Astrocyte of the hippocampus (primary cell): ENCODE measurements at places on chromosomes 16 and 17.

GRCh38 chr17:14133104-14133503 is 63.8 kb downstream of the COX10 start:
- DNase-seq = no peak

DNA sequence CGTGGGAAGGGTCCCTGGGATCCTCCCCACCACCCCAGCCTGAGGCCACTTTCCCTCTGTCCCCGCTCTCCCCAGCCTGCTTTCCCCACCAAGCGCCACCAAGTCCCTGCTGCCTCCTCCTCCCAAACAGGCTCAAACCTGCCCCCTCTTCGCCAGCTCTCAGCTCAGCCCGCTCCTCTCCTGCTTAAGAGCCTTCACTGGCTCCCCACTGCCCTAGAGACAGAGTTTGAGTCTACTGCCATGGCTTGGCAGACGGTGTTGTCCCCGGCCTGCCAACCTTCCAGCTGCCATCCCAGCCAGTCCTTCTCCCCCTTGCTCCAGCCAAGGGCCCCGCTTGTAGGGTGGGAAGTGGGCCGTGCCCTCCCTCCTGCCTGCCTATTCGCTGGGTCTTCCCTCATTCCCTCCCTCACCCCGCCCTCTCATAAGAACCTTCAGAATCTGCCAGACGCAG is 11.1 kb downstream of the IL4R start:
- DNase-seq = no peak

DNA sequence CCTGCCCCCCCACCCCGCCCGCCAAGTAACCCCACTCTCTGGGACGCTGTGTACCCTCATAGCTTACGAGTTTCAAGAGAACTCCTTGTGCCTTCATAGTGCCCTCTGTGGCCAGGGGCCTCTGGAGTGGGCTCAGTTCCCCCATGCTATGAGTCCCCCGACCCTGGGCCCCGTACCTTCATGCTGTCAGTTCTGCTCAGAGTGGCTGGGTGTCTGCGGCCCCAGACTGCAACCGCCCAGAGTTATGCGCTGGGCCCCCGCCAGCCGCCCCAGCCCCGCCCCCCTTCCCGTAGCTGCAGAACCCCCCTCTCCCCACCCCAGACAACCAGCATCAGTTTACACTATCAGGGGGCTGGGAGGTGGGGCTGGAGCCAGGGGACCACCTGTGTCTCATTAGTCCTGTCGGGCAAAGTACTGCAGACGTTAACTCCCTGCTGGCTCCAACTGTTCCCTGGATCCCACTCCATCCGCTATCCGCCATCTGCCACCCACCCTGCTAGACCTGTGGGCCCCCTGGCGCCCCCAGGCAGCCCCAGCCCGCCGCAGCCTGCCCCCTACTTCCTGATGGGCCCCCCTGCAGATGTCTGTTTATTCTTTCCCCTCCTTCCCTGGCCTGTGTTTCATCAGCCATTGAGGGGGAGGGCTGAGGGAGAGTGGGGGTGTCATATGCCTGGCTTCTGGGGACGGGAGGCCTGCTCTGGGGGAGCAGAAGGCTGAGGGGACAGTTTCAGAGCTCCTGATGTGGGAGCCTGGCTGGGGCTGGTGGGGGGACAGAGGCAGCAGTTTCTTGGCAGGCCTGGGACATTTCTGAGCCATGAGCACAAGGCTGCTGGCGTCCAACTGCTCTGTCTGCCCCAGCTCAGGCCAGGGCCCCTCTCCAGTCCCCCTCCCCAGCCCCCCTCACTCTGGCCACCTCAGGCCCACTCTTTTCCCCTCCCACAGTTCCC is at the start of gene MFAP4:
Gene MFAP4 (minus strand): TSS at position 217 of the 947 bp plus-strand sequence. CDS start 35 bp downstream, at position 182.
- DNase-seq = peak; percentile 92

DNA sequence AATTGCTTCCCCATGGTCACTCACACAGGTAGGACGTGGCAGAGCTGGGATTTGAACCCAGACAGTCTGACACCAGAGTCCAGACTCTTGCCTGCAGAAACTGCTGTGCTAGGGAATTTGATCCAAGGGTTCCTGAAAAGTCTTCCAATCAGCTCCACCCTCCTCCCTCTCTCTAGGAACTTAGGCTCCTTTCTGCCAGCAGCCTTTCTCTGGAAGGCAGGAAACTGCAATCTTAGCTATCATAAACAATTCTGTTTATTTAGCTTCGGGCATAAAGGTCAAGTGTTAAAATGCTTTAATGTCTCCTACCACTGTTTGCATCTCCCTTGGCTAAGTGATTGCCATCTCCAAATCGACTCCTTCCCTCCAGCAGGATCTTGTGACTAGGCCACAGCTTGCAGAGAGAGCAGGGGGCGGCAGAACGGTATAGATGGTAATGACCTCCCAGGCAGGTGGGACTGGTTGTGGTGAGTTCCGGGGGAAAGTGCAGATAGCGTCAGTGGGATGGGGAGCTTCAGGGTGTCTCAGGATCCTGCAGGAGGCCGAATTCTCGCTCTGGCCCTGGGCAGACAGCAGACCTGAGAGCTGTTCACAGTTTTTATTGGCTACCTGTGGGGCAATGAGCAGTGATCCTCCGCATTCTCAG is 882.4 kb upstream of the EEF2KMT start:
- no peak for DNase-seq

DNA sequence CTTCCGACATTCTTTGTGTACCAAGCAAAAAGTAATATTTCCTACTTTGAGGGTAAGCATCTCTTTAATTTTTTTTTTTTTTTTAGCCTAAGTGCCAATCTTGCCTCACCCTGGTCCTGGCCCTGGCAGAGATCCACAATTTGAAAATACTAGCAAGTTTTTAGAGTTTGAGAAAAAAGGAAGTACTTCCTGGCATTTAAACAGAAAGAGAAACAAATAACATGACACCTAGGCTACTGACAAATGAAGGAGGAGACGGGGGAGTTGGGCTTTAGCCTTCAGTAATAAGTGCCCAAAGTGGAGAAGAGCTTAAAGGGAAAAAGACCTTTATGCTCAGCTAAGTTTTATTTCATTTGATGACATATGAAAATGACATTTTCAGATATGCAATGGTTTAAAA is 92.8 kb downstream of the HS3ST3A1 start:
- no peak for DNase-seq

DNA sequence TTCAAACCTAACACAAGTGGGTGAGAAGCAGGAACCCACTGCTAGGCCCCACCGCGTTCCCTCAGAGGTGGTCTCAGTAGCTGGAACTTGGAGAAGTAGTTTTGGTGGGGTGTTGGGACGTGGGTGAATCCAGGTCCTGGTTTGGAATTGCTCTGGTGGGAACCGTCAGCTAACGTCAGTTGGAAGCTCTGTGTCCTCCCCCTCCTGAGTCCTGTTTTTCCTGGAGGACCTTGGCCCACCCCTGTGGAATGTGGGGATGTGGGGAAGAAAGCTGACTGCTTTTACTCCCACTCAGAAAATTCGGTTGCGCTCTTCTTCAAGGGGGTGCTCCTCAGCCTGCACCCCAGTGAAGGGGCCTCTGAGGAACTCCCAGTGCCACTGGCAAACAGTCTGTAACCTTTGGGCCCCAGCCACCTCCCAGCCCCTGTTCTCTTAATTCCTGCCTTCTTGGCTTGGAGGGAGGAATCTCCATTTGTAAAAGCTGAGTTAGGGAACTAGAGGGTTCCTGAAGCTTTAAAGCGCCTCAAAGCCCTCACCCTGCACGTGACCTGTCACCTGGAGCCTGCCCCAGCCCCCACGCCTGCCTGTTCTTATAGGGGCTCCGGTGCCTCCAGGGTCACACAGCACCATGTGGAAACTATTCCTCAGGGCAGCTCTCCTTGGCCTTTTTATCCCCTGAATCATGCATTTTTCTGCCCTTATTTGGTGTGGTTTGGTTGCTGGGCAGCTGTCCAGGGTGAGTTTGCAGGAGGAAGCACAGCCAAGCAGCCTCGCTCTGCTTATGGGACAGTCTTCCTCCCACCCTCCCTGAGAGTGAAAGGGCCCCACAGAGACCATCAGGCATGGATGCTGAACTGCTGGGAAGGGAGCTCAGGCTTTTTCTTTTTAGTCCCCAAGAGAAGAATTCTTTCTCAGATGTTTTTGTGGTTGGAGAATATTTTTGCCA is 16.2 kb upstream of the NAGLU start:
- DNase-seq = peak; percentile 99

DNA sequence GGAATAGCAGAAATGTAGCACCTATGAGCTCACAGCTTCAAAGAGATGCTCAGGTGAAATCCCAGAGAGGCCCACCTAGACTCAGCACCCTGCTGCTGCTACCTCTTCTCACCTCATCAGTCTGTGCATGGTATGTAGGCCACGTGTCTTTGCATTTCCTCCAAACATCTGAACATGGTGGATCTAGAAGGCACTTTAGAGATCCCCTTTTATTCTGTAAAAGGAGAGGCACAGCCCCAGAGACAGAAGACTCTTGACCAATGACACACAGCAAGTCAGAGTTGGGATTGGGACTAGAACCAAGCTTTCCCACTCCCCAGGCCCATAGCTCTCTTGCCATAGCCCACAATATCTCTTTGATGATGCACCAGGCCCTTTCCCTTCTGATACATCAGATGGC is 19.4 kb upstream of the NKD1 start:
- DNase-seq = no peak

- no peak for DNase-seq
Observed at GRCh38 chr17:76504117-76504516, 2.9 kb upstream of the RHBDF2 start.

GRCh38 chr17:15261258-15261801 is 3.8 kb downstream of the PMP22 start:
- peak; percentile 87 for DNase-seq

DNA sequence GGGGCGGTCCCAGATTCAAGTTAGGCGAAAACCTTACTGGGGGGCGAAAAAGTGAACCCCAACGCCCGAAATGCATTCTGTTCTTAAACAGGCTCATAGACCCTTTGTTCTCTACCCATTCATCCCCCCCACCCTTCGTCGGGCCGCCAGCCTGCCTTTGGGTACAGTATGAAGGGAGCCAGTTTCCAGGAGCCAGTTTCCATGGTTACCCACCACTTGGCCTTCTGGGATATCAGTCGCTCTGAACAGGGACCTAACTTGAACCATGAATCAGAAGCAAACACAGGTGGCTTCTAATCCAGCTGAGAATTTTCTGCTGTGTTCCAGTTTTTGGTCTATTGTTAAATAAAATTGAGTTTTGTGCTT is 532 bp downstream of the DHX40 start:
- DNase-seq = peak; percentile 88

GRCh38 chr17:28199115-28199514 is 119.9 kb upstream of the TMEM97 start:
- no peak for DNase-seq

DNA sequence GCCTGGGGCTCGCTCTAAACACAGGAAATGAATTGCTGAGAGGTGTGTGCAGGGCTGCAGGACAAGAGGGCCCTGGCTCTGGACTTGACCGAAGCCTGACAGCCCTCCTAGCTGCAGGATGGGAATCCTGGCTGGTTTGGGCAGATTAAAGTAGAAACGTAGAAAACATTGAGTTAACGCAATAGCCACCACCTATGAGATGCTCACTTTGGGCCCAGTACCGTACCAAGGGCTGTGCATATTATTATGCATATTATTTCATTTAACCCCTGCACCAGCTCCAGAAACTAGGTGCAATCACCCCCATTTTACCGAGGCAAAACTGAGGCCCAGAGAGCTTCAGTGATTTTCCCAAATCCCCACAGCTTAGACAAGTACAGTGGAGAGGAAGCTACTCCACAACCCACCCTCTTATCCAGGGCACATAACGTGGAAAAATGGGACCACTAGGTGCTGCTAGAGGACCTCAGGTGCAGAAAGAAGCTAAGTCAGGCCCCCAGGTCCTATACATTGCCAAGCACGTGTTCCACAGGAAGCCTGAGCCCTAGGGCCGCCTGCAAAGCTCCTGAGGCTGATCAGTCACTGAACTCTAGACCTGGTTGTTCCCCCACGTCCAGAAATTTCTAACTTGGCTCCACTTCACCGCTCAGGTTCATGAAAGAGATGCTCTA is 79.2 kb downstream of the MYH11 start:
- DNase-seq = peak; percentile 63

- peak; percentile 80 for DNase-seq
Observed at GRCh38 chr17:76585649-76586593, at the start of gene ST6GALNAC2. ST6GALNAC2 (minus strand) TSS chr17:76585860; CDS start chr17:76585808, 52 bp downstream.

DNA sequence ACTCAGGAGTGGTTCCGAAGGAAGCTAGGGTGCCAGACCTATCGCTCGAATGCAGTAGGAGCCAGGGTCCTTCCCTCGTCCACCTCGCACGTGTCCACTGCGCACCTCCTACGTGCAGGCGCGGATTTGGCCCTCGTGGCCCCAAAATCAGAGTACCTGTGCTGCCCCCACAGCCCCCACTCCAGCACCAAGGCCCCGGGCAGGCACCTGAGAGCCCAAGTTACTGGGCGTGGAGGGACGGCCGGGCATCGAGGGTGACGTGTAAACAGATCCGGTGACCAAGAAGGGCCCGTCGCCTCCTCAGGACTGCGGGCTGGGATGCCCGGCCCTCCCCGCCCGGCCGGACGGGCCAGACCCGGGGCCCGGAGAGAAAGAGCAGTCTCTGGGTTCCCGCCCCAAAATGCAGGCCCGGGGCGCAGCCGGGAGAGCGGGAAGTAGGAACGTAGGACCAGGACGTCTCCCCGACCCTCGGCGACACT is 492 bp downstream of the SLC25A39 start:
- DNase-seq = no peak

DNA sequence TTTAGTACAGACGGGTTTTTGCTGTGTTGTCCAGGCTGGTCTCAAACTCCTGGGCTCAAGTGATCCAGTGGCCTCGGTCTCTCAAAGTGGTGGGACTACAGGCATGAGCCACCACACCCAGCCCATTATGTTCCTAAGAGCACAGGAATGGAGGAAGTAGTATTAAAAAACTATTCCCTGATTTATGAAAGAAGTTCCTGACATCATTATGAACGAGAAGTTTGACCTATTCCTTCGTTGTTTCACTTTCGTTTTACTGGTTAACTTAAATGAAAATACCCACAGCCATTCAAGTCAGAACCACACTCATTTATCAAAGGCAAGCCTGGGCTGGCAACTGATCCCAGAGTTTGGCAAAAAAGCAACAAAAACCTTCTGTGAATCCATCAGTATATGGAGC is 13.5 kb upstream of the CBX4 start:
- DNase-seq = peak; percentile 75

- no peak for DNase-seq
Observed at GRCh38 chr17:3879591-3880417, 13.0 kb downstream of the CAMKK1 start.

DNA sequence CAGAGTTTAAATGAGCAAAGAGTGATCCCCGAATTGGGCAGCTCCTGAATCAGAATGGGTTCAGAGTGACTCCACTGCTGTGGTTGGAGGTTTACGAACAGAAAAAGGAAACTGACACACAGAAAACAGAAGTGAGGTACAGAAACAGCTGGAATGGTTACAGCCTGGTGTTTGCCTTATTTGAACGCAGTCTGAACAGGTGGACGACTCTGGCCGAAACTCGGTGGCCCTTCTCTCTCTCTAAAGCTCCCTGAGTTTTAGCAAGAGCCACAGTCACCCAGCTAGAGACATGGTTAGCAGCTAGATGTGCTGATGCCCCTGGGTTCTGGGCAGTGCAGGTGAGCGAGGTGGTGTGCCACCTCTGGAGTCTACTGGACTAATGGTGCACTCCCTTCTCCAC is 54.2 kb upstream of the ATP2A3 start:
- no peak for DNase-seq
